ENCODE measurements at places on chromosomes 16 and 17. TPM values are rescaled to one million over a fixed set of nuclear protein-coding genes. Genes with fewer than 3 reads are reported as not detected.

CES3 gene
- 1.8 TPM for total RNA-seq

DOC2A gene
- 7.3 TPM for total RNA-seq

SPATA32 gene
- total RNA-seq, result not detected

INO80E gene
- total RNA-seq, result 34.4 TPM

KCNH6 gene
- 4.2 TPM for total RNA-seq

DRC3 gene
- 10.4 TPM for total RNA-seq

ATPAF2 gene
- 30.6 TPM for total RNA-seq

PERCC1 gene
- total RNA-seq, result not detected

HBA1 gene
- 52.7 TPM for total RNA-seq

PHOSPHO1 gene
- total RNA-seq, result 4.7 TPM

TSPAN10 gene
- total RNA-seq, result 0.69 TPM

ZPBP2 gene
- not detected for total RNA-seq

KRT33A gene
- total RNA-seq, result not detected

CIBAR2 gene
- 6.9 TPM for total RNA-seq

TM4SF5 gene
- not detected for total RNA-seq

CFAP97D1 gene
- total RNA-seq, result not detected

SLC6A2 gene
- not detected for total RNA-seq

KRTAP29-1 gene
- not detected for total RNA-seq

SLC52A1 gene
- 1.0 TPM for total RNA-seq

STH gene
- total RNA-seq, result not detected

TEX19 gene
- total RNA-seq, result not detected

PSMC5 gene
- 118 TPM for total RNA-seq

TTYH2 gene
- 4.9 TPM for total RNA-seq

KCNG4 gene
- total RNA-seq, result not detected

CCDC154 gene
- total RNA-seq, result 5.4 TPM

PDIA2 gene
- total RNA-seq, result not detected

TXNL4B gene
- 5.7 TPM for total RNA-seq

GOSR1 gene
- 19.9 TPM for total RNA-seq

JPT1 gene
- total RNA-seq, result 63.5 TPM

RSAD1 gene
- 39.8 TPM for total RNA-seq

LLGL2 gene
- 159 TPM for total RNA-seq

KRT33B gene
- not detected for total RNA-seq

ABCA8 gene
- 78.9 TPM for total RNA-seq

HSD17B2 gene
- 1.8 TPM for total RNA-seq

FAM20A gene
- total RNA-seq, result 60.3 TPM

C16orf92 gene
- not detected for total RNA-seq

CHST6 gene
- 1.3 TPM for total RNA-seq

UMOD gene
- total RNA-seq, result not detected

PPL gene
- total RNA-seq, result 156 TPM

PTX4 gene
- 0.30 TPM for total RNA-seq

PRSS36 gene
- 35.1 TPM for total RNA-seq

SCGB1C2 gene
- not detected for total RNA-seq

RNF157 gene
- total RNA-seq, result 1.7 TPM

WSCD1 gene
- total RNA-seq, result 4.0 TPM

ARSG gene
- total RNA-seq, result 16.8 TPM
